Activated CD4-positive, alpha-beta T cell treated with anti-CD3 and anti-CD28 coated beads for 4 hours (primary cell): ENCODE measurements at places on chromosomes 11 and 22.

DNA sequence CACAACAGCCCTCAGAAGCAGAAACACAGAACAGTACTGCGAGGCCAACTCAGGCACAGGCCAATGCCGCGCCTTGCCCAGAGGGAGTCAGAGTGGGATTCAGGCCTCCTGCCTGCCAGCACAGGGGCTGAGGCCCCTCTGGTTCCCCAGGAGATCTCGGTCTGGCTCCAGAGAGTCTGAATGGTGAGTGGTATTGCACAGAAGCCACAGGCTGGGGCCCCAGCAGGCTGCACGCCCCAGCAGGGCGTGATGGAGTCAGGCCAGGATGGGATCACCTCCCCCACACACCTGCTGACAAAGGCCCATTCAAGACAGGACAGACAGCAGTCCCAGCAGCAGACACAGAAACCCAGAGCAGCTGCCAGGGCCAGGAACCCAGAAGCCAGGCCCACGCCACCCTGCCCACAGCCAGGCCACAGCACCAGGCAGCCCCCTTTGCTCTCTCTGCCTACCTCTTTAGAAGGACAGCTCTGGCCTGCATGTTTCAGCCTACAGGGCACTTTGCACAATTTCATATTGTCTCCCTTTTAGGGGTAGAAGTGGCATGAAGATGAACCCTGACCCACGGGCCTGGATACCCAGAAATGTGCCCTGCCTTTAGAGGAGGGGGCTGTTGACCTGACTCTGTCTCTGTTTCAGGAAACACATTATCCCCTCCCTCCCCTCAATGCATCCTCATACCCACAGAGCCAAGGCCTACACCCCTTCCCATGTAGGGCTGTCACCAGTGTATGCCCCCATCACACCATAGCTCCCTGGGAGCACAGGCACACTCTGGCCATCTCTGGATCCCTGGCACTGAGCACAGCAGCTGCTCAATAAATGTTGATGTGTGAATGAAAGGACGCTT lies 6.1 kb downstream of the FXYD6 start:
- DNase-seq, result no peak

- no peak for DNase-seq
Measured at GRCh38 chr11:20111871-20112270, 48.4 kb downstream of the DBX1 start.

GRCh38 chr11:78594814-78595213 lies 20.1 kb upstream of the NARS2 start:
- no peak for DNase-seq

DNA sequence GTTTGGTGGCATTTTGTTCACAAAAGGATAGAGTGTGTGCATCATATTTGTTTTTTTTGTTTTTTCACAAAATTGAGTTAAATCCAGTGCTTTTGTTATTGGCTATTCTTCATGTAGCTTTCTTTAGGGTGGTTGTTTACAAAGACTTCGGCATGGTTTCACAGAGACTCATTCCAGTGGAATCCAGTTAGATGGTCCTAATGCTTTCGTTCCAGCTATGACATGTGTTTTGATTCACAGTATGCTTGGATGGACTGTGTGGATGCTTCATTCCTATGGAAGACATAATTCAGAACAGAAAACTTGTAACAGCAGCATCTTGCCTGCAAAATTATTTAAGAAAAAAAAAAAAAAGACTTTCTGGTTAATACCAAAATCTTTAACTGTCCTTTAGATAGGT lies 97.9 kb downstream of the PDHX start:
- no peak for DNase-seq

DNA sequence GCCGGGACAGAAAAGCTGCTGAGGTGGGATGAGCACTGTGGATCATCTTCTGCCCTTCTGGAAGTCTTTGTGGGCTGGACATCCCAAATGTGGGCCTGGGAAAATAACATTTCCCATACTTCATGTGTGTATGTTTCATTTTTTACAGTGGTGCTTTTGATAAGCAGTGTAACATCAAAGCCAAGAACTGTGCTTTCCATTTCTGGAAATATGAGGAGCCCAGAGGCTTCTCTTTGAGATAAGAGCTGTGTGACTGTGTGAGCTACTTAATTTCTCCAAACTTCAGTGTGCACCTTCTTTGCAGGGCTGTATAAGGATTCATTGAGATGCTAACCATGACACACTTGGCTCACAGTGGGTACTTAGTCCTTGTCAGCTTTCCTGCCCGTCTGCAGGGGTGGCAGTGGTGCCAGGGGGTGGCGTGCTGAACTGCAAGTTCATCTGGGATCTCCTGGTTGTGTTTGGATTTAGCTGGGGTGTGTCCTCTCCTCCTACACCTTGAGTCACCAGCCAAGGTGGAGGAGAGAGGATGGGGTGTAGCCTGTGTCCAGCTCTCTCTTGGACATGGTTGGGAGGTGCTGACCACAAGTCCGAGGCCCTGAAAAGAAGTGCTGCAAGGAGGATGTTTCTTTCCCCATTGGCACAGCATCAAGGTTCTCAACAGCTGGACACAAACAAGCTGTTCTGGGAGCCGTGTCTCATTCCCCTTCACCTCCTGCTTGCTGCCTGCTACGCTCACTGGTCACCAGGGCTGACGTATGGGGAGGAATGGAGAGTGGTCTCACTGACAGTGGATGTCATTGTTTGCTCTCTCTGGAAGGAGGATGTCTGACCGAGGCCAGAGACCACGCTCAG lies 139.4 kb downstream of the TEAD1 start:
- DNase-seq, result no peak
